ENCODE measurements at places on chromosomes 7 and 10.

GRCh38 chr10:129825221-129825620, 138.9 kb downstream of the EBF3 start:
- DNase-seq: no peak

DNA sequence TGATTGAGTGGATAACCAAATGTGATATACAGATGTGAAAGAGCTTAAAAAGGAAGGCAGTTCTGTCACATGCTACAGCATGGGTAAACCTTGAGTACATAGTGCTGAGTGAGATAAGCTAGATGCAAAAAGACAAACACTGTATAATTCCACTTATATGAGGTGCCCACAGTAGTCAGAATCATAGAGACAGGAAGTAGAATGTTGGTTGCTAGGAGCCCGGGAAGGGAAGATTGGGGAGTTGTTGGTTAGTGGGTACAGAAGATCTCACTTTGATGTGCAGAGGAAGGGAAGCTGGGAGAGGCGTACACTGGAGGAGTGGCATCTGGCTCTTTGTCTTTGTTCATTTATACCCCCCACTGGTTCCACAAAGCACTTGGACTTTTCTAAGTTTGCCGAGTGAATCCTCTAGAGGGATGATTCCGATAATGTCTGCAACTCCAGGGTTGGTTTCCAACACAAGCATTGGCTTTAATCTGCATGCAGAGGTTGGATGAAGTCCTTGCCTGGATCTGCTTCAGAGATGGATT, 39.5 kb downstream of the TSPAN14 start:
- no peak for DNase-seq

DNA sequence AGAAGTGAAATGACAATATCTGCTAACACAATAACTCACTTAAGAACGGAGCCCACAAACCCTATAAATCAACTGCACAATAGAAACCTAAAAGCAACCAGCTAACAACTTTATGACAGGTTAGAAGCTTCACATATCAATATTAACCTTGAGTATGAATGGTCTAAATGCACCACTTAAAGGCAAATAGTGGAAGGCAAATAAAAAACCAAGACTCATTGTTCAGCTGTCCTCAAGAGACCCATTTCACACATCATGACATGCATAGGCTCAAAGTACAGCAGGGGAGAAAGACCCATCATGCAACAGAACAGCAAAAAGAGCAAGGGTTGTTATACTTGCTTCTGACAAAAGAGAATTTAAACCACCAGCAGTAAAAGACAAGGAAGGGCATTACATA, 46.8 kb downstream of the CDC14C start:
- DNase-seq: no peak

- no peak for DNase-seq
These were observed 50.8 kb downstream of the ESYT2 start for GRCh38 chr7:158778471-158778870.

DNA sequence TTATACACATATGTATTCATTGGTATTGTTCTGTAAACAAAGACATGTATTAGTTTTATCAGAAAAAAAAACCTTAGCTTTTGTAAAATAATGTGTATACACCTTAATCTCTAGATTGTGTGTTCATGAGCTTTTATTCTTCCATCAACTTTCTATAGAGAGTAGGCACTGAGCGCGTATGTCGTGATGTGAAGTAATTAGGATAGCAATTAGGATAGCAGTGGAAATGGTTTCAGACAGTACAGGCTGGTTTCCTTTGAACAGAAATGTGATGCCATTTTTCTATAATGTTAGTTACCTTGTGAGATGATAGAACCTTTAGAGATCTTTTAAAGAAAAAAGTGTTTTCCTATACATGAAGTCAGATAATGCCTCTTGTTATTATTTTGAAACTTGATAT, 237.7 kb upstream of the LRRN3 start:
- no peak for DNase-seq

Data from stimulated activated CD4-positive, alpha-beta T cell treated with anti-CD3 and anti-CD28 coated beads, TNF-alpha, amount 100 ng/mL, for 1 hour (primary cell).